NB4 (cell line): ENCODE measurements at places on chromosomes 2 and 18.
A peak's percentile ranks its signal among the peaks of the same experiment; 100 is the strongest.

- DNase-seq = peak; percentile 45
Observed at GRCh38 chr2:16218625-16219024, 278.3 kb downstream of the MYCN start.

- no peak for DNase-seq
Observed at GRCh38 chr2:80529466-80530165, 225.1 kb upstream of the LRRTM1 start.

- no peak for DNase-seq
Observed at GRCh38 chr2:127605691-127606263, 40.2 kb upstream of the GPR17 start.

DNA sequence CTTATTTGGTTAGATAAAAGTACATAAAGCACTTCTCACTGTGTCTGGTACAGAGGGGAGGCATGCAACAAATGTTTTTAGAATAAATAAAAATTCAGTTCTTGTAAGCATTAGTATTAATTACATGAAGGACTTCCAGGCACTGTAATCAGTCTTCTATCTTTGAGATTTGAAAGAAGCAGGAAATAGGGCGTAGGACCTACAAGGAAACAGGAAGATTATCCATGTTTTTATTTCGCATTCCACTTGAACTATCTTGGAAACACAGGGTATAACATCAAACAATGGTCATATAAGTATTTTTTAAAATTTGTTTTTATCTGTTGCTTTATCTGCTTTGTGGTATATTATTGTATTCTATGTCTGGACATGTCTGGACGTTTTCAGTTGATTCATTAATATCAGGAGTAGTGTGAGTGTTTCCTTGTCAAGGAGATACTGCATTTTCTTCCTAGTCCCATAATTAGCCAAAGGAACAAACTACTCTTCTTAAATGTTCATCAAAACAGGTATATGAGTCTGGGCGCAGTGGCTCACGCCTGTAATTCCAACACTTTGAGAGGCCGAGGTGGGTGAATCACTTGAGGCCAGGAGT lies 32.5 kb downstream of the BMPR2 start:
- no peak for DNase-seq

GRCh38 chr2:38863061-38863695 lies 12.6 kb downstream of the DHX57 start:
- no peak for DNase-seq

DNA sequence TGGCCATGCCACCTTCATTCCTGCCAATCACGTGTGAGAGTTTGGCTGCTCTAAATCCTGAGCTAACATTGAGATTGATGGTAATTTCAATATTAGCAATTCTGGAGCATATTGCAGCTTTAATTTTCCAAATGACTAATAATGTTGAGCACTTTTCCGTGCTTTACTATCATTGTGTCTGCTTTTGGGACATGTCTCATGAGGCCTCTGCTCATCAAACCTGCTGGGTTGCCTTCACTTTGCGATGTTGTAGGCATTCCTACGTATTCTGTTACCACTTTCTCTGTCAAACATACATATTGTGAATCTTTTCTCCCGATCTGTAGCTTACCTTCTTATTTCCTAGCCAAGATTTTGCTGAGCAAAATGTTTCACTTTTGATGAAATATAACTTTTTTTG lies 466.6 kb downstream of the GALR1 start:
- no peak for DNase-seq

DNA sequence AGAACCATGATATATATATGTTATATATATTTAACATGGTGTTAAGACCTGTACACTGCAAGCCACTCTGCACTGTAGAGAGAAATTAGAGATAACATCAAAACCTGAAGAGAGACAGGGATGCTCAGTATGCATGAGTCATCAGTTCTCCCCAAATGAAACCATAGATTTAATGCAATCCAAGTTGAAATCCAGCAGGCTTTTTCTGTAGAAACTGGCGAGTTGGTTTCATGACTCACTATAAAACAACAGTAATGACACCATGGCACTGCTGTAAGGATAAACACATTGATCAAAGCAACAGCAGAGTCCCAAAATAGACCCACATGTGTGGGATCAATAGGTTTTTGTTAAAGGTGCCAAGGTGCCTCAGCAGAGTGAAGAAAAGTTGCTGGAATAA lies 65.8 kb downstream of the RTP5 start:
- no peak for DNase-seq
